Bronchial epithelial cell (primary cell): ENCODE measurements at places on chromosomes 6 and 20. TPM values are rescaled to one million over a fixed set of nuclear protein-coding genes. Genes with fewer than 3 reads are reported as not detected.

The NKX2-4 gene
- not detected in 2 replicates for total RNA-seq

The CD40 gene
- 4.7 and 6.5 TPM in 2 replicates for total RNA-seq

The STK38 gene
- 13.7 and 19.6 TPM in 2 replicates for total RNA-seq

The SMLR1 gene
- total RNA-seq, result not detected in 2 replicates

The ALDH8A1 gene
- 1.1 and 1.8 TPM in 2 replicates for total RNA-seq

DNA sequence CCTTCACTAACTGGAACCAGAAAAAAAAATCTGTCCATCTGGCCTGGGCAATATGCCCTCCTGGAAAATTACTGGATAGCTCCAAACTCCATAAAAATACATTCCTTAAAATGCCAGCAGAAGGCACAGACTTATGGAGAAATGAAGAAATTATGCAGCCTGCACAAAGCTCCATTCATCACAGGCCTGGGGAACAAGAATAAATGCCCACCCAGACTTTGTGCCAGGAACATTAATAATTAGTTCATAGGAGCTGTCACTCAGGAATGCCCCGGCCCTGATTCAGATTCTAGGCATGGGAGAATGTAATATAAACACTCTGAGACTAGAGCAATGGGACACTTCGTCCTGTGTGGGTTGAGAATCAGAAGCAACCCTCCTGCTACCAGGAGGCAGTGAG is 199.3 kb downstream of the OTOR start:
- no peak for DNase-seq

- no peak for DNase-seq
These were observed 111.8 kb upstream of the CENPW start for GRCh38 chr6:126227833-126228702.

GRCh38 chr6:69090132-69090531 is 455.1 kb downstream of the ADGRB3 start:
- DNase-seq, result peak; percentile 29

DNA sequence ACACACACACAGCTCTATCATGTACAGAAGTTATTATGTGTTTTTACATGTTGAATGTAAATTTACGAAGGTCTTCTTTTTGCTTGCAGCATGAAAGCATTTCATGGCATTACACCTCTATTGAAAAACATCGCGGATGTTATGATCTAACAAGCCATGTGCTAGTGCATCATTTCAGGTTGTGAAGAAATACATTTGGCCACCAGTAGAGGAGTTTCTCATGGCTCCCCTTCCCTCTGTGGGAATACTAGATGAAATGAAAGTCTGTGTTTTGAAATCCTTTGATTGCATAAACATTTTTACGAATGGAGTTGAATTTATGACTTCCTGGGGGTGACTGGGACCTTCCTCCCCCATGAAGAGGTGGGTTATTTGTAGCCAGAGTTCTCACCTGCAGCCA is 17.7 kb downstream of the MAS1 start:
- DNase-seq, result no peak

DNA sequence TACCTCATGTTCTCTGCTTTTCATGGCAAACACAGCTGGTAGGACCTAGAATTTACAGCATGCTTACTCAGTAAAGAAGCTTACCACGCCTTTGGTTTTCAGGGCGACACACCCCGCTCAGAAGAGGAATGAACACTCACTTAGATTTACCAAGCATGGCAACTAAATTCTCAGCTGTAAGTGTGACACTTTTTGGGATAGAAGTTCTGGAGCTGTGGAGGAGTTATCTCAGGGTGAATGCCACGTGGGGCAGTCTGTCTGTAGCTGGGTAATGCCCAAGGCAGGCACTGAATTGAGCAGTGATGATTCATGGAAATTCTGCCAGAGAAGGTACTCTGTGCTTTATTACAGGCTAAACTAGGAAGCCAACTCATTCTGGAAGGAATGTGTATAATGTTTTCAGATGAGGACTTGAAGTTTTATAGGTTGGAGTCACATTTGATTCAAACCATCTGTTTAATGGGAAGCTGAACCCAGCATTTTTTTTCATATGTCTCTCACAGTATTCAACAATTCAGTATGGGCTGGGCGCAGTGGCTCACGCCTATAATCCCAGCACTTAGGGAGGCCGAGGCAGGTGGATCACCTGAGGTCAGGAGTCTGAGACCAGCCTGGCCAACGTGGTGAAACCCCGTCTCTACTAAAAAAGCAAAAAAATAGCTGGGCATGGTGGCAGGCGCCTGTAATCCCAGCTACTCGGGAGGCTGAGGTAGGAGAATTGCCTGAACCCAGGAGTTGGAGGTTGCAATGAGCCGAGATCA is 3.5 kb upstream of the PRIM2 start:
- peak; percentile 94 for DNase-seq
